H7 (cell line): ENCODE measurements at places on chromosomes 16 and 17.
A peak's percentile ranks its signal among the peaks of the same experiment; 100 is the strongest.

DNA sequence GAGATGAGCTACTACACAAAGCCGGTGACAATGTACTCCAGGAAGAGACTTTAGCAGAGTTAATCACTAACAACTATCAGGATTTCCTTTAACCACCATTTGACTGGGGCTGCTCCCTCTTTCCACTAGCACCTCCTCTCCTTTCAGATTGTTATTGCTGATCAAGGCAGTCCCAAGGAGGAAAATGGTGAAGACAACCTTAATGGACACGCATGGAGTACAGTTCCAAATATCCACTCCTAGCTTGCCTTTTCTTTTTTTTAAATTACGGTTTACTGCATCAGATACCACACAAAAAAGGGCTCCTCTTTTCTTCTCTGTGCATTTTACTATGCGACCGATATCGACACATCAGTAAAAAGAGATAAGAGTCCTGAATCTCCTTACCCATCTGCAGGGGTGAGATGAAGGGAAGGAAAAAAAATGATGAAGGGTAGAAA is 30.9 kb downstream of the FAM222B start:
- DNase-seq = no peak

- DNase-seq = no peak
Observed at GRCh38 chr16:74268372-74268782, 28.2 kb upstream of the PSMD7 start.

DNA sequence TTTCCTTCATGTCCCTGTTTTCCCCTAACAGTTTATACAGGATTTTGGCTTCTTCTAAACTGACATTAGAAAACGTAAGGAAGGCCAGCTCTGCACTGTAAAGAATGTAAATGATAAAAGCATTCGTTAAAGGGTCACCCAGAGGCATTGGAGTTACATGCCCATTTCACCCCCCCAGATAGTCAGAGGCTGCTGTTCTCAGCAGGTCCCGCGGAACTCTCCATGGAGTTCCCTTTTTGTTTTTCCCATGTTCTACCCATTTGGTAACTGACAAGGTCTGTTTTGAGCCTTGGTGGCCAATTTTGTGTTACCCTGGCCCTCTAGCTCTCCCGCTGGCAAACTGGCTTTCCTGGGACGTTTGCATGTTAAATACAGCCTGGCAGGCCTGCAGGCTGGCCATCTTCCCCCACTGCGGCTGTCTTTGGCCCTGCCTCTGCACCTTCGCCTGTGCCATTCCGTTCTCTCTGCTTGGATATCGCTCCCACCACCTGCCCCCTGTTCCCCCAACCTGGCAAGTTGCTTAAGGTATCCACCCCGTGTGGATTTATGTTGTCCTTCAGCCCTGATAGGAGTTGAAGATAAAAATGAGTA is 49.7 kb downstream of the EPN2 start:
- peak; percentile 69 for DNase-seq

GRCh38 chr16:8158051-8158450 is 432.3 kb downstream of the TMEM114 start:
- no peak for DNase-seq

DNA sequence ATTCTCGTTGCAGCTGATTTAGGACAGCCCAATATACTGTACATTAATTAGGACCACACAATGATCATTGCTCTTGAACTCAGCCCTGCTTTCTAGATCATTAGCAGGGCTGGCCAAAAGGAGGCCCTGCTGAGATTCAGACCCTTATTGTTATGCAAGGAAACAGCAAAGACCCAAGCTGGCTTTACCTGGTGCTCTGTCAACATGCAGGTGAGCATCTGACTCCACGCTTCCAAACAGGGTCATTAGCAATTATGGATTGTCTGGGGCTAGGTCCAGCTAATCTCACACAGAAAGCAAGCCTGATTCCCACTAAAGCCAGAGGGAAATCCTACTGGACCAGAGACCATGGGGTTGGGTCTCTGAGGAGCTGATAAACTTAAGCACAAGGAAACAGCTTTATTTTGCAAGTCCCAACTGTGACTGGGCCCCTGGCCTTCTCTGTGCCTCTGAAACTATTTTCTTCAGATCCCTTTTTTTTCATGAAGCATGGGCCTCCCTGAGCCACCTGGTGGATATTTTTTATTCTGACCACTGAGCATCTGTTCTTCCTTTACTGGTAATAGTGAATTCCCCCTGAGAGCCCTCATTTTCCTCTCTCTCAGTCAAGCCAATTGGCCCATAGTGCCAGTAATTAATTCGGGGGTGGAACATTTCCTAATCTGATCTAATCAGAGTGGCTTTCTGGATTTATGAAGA is 236.1 kb downstream of the GRIN2A start:
- peak; percentile 3 for DNase-seq

GRCh38 chr17:5120036-5120435 is 4.2 kb downstream of the USP6 start:
- DNase-seq = no peak

- no peak for DNase-seq
Observed at GRCh38 chr17:20266806-20267458, 200.4 kb downstream of the LGALS9B start.

DNA sequence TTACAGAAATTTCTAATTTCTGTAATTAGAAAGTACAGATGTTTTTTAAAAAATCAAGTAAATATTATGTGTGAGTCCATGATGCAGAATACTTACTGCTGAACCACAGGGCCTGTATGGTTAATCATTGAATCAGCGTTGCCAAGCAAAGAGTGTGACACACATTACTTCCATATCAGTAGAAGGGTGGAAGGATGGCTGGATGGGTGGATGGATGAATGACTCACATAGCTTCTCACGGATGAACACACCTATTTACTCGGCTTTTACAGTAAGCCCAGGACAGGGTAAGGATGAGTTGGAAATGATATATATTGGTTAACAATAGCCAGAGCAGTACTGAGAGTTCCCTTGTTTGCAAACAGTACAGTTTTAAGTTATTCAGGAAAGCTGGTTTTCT is 495.9 kb upstream of the RBFOX1 start:
- DNase-seq = no peak

GRCh38 chr16:12900599-12901203 is 697 bp upstream of the SHISA9 start:
- DNase-seq = peak; percentile 56

- DNase-seq = no peak
Observed at GRCh38 chr17:44132275-44132821, 8.9 kb upstream of the HDAC5 start.

GRCh38 chr16:88714420-88715302 is 8.4 kb downstream of the CTU2 start:
- DNase-seq = no peak

DNA sequence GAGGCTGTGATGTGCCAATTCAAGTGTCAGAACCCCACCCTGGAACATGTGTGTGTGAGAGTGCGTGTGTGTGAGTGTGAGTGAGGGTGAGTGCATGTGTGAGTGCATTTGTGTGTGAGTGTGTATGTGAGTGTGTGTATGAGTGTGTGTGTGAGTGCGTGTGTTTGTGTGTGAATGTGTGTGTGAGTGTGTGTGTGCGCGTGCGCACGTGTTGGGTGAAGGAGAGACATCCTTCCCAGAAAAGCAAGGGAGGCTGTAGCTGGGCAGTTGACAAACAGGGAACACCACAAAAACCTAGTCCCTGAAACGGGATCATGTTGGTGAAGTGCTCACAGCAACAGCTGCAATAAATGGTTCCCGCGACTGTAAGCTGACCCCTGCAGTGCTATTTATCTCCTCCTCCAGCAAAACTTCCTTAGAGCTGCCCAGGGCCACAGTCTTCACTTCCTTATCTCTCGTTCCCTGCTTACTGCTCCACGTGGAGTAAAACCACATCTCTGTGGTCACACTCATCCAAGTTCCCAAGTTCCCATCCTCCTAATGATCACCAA is 40.1 kb upstream of the RPL38 start:
- no peak for DNase-seq

GRCh38 chr16:79810449-79811189 is 210.1 kb upstream of the MAF start:
- no peak for DNase-seq

GRCh38 chr16:749010-749409 is 8.2 kb upstream of the CIAO3 start:
- no peak for DNase-seq

GRCh38 chr17:70394473-70395232 is 225.3 kb downstream of the KCNJ2 start:
- no peak for DNase-seq

DNA sequence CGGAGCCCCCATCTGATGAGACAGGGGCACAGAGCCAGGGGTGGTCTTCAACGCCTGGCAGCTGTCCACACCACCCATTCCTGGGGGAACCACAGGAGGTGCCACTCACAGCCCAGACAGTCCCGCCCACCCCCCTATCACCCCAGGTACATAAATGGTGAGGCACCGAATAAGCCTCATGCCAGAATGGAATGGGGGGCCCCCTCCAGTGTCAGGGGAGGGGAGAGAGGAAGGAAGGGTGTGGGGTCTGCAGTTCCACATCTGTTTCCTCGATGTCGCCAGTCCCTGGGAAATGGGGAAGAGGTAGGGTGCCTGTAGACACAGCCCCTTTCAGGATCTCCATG is 1.7 kb downstream of the TMC6 start:
- DNase-seq = peak; percentile 52

DNA sequence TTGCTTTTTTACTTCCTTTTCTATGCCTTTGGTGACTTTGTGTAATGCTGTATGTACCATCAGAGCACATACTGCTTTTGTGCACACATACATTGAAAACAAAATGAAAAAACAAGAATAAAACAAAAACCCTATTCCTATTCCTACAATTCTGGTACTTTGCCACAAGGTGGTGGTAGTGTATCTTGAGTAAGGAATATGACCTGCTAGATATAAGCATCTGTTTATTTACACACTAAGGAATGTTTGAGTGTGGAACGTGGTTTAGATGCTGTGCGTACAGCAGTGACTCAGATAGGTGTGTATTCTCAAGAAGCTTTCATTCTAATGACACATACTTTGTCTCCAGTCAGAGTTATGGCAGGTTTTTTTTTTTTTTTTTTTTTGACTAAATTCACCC is 606.2 kb downstream of the WWOX start:
- no peak for DNase-seq

- no peak for DNase-seq
Observed at GRCh38 chr17:10130677-10131076, 67.7 kb downstream of the GAS7 start.

GRCh38 chr17:15260376-15261257 is 4.5 kb downstream of the PMP22 start:
- peak; percentile 94 for DNase-seq

DNA sequence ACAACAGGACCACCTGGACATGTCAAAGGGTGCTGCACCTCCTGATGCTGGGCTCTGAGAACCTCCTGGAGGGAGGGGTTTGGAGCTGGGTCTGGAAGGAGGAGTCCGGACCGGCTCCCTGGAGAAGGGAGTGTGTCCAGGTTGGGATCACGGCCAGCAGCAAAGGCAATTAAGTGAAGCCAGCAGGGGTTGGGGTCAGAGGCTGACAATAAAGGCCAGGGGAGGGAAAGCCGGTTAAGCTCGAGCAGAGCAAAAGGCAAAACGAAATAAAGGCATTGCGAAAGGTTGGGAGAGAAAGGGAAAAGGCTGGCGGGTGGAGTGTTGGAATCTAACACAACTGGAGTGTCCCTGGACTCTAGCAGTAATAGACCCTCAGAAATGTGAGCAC is 992 bp upstream of the CACNG4 start:
- peak; percentile 64 for DNase-seq

GRCh38 chr16:3174618-3175148 is 13.3 kb upstream of the OR1F1 start:
- no peak for DNase-seq

DNA sequence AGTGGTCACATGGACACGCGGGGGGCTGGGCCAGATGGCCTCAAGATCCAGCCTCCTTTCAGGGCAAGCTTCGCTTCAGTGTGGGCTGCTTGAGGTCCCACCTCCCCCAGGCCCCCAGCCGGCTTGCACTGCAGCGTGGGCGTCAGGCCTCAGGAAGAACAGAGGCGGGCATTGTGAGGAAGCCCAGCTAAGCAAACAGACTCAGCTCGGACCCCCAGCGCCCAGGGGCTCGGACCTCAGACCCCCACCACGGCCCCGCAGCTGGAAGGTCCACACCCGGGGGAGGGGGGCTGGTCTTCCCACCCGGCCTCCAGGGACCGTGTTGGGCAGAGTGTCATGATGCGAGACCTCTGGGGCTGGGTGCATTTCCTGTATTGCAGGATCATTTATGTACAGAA is 24.7 kb upstream of the ZNF469 start:
- peak; percentile 67 for DNase-seq

- peak; percentile 81 for DNase-seq
Observed at GRCh38 chr16:28258567-28258966, 33.8 kb upstream of the SBK1 start.

- no peak for DNase-seq
Observed at GRCh38 chr17:50855708-50856330, 10.3 kb downstream of the TOB1 start.
